ENCODE measurements at places on chromosomes 7 and 10.

- DNase-seq, result no peak
These were observed 240.0 kb downstream of the PHTF2 start for GRCh38 chr7:78038465-78039080.

DNA sequence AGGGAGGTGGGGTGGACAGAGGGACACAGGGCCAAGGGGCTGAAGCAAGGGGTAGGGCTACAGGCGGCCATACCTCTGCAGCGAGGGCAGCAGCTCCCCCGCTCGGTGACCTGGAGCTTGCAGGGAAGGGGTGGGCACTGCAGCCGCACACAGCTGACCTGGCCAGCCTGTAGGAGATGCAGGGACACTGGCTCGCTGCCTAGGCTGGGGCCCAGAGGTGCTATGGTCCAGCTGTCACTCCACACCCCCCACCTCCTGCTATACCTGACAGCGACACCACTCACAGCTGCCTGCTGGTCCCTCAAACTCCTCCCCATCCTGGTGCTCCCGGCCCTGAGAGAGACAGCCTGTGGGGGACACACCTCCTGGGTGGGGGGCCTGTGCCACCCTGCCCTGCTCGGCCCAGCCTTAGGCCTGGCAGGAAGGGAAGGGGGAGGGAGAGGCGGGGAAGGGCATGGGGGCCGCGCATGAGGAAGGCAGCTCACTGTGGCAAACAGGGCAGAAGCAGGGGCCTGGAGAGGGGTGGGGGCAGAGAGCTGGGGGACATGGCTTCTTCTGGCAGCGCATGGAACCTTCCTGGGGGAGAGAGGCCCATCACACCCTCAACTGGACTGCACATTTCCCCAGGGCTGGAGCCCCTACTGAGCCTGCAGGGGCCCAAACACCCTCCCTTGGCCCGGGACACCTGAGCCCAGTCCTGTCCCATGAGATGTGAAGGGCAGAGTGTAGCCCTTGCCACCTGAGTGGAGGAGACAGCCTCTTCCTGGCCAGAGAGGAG lies 23.9 kb downstream of the ATP6V1F start:
- DNase-seq, result no peak

DNA sequence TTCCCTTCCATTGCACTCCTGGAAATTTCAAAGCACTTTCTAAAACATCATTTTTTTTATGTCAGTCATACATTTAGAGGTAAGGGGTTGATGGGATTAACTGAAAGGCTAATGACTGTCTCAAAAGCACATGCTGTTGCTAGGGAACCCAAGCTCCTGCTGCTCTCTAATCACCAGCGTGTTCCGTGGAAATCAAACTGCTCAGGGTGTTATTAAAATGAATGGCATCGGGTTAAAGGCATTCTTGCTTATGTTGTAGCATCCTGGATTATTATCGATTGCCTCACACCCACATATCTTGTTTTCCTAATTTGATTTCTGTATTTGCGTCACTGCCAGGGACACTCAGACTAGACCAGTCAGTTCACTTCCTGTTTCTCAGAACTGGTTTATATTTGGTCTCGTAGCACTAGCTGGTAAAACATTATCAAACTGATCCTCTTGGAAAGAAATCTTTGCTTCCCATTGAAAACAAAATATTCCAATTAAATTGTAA lies 216.5 kb upstream of the MKLN1 start:
- DNase-seq, result peak; percentile 21

GRCh38 chr7:127908430-127909258 lies 122.6 kb downstream of the LRRC4 start:
- DNase-seq, result no peak

- DNase-seq, result no peak
These were observed 4.5 kb downstream of the TSPAN14 start for GRCh38 chr10:80458638-80459037.

DNA sequence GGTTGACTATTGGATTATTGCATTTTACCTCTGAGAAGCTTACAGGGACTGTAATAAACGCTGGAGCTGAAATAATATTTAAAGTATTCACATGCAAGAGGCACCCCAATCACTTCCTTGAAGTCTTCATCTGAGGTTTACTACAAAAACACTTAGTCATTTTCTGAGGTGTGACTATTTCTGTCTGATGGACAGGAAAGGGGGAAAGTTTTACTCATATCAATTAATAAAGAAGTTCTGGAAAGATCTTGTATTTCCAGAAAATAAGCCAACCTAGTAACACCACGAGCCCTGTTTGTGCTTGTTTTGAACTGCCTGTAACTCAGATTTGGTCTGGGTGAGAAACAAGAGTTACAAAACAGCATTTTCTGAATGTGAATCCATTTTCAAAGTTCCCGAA lies 63.9 kb upstream of the PRKCQ start:
- DNase-seq, result no peak

GRCh38 chr10:109019001-109019424 lies 904.3 kb downstream of the XPNPEP1 start:
- DNase-seq, result peak; percentile 64

DNA sequence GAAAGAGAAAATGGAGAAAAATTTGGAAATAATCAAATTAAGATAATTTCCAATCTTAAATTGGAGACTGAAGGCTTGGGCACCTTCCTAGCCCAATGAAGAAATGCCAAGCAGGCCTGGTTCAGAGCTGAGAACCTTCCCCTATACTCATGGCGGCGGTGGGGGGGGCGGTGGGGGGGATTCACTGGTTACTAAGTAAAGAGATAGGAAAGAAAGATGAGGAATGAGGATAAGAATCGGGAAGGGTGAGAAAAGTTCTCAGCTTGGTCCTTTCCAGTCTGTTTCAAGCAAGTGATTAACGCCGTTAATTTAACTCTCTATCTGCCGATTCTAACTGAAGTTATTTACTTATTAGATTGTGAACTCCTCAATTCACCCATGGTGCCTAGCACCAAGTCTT lies 41.5 kb downstream of the DPY19L1 start:
- DNase-seq, result no peak

DNA sequence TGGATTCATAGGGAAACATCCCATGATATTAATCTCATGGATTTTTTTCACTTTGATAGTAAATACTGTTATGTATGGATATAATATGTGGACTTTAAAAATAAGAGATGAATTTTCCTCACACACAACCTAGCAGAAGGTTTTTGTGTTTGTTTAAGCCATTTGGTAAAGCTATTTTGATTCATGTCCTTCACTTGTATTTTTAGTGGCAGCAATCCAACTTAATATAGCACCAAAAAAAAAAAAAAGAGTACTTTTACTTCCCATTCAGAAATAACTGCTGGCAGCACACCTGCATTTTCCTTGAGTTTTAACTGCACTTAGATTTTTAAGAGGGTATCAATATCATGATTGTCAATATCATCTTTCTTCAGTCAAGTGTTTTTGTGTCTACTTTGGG lies 60.0 kb downstream of the MCMBP start:
- DNase-seq, result no peak

GRCh38 chr10:10207538-10207937 lies 810.1 kb upstream of the CELF2 start:
- no peak for DNase-seq

DNA sequence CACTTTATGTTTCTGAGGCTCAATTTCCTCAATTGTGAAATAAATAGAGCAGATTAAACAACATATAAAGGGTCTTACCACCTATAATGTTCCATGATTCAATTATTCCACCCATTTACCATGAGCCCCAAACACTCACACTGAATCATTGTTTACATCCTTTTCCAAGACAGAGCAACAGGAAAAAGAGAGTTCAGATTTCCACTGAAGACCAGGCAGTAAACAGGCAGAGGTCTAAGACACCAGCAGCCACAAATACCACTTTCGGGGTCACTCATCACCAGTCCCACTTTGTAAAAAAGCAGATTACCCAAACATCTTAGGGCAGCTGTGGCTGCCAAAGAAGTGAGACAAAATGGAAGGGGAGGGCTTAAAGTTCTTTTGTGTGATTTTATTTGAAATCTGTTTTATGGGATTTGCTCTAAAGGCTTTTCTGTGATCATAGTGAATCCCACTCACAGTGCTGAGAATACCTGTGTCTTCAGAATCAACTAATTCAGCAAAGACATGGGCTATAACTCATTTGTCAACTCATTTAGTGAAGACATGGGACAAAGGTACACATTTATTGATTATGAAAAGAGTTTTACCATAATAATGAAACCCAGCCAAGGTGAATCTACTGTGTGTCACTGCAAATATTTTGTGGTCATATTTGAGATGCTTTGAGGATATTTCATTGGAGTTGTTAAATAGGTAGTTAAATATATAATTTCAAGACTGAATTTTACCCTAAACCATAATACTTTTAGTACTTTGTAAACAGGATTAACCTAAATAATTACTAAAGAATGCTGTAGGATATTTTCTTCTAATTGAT lies 24.8 kb upstream of the DLD start:
- no peak for DNase-seq

- no peak for DNase-seq
These were observed 66.2 kb downstream of the COL13A1 start for GRCh38 chr10:69867699-69868558.

- DNase-seq, result no peak
These were observed 180.9 kb upstream of the LRRTM3 start for GRCh38 chr10:66744915-66745314.

- no peak for DNase-seq
These were observed 124.8 kb downstream of the TSPAN12 start for GRCh38 chr7:120733143-120733542.

GRCh38 chr7:65304175-65304574 lies 69.5 kb upstream of the ZNF92 start:
- DNase-seq, result no peak

DNA sequence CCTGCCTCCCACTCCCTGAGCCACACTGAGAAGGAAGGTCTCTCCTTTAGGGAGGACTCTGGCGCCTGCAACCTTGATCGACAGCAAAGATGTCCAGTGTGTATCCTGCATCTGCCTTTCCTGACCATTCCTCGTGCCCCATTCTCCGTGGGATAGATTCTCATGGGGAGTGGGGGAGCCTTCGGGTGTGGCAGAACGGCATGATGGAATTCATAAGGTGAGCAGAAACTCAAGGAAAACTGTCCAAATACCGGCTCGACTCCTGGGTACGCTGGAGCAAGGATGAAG lies 636 bp upstream of the RARRES2 start:
- DNase-seq, result no peak

GRCh38 chr10:122148876-122149560 lies 122.1 kb upstream of the BTBD16 start:
- peak; percentile 46 for DNase-seq

GRCh38 chr7:40330408-40330807 lies 195.6 kb downstream of the SUGCT start:
- no peak for DNase-seq

- no peak for DNase-seq
These were observed 19.6 kb downstream of the CALML3 start for GRCh38 chr10:5544216-5544805.

- no peak for DNase-seq
These were observed 82.7 kb downstream of the PAX2 start for GRCh38 chr10:100827819-100828737.

GRCh38 chr7:134113655-134114054 lies 13.5 kb upstream of the LRGUK start:
- DNase-seq, result no peak

GRCh38 chr10:73253225-73253555 lies 746 bp upstream of the MRPS16 start:
- no peak for DNase-seq

DNA sequence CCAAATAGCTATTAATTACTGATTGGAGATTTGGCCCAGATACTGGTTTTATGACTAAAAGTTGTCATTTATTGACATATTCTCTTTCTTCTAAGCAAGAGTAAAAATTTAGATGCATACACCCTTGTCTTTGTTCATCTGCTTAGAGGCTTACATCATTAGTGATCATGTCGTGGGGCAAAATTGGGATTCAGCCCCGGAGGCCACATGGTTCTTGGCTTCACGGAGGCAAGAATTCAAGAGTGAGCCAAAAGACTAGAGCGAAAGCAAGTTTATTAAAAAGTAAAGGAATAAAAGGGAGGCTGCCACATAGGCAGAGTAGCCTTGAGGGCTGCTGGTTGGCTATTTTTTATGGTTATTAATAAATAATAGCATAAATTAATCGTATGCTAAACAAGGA lies 41.1 kb downstream of the MINPP1 start:
- no peak for DNase-seq

Measured in umbilical cord (tissue), 2 donors.